CD4-positive, alpha-beta memory T cell (primary cell): ENCODE measurements at places on chromosomes 7 and 10.

- no peak for DNase-seq
Observed at GRCh38 chr7:5574770-5575269, 151.2 kb upstream of the TNRC18 start.

DNA sequence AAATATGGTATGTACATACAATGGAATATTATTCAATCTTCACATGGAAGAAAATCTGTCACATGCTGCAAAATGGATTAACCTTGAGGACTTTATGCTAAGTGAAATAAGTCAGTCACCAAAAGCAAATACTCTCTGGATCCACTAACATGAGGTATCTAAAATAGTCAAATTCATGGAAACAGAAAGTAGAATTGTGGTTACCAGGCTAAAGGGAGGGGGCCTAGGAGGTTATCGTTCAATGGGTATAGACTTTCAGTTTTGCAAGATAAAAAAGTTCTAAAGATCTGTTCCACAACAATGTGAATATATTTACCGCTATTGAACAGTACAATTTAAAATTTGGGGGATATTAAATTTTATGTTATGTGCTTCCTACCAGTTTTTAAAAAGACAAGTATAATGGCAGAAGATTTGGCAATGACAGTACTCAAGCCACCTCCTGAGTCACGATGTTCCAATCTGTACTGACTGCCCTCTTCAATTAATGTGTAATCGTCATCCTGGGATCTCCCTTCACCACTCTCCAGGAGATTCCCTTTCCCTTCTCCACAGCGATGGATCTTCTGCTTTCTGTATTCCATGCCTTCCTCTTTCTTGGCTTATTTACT, 32.3 kb upstream of the IL6 start:
- DNase-seq = no peak

GRCh38 chr7:148962823-148963582, 65.3 kb downstream of the PDIA4 start:
- DNase-seq = peak; percentile 61

DNA sequence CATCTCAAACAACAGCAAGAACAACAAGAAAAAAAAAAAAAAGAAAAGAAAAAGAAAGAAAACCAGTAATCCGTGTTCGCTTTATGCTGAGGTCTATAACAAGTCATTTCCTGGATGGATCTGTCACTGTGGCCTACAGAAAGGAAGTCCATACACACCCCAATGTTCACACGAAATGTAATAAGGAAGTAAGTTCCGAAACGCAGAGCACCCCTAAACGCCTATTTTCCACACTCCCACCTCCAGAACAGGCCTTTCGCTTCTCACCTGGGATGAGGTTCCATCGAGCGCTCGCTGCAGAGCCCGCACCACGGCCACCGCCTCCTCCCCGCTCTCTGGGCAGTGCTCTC, 735 bp downstream of the ZNF394 start:
- peak; percentile 53 for DNase-seq

DNA sequence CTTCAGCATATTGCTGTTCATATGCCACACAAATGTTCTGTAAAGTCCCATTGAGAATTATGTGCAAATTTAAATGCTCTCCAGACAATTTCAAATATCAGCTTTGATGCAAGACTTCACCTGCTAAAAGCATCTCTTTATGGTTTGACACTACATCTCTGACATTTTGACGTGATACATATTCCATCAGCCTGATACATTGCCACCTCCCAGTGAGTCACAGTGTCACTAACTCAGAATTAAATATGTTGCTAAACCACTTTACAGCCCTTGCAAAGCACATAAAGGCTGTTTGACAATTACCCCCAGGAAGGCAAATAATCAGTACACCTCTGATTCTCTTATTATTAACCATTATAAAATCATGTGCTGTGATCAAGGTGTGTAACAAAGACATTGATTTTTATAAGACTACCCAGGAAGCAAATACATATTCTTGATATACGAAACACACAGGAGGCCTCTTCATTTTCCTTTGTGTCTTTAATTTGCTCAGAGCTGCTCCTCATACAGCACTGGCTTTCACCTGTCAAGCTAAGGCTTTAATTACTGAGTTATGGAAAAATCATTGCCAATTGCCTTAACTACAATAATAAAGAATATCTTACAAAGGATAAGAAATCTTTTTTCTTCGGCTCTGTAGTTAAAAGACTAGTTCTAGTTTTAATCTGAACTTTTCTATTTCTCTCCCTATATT, 547.5 kb upstream of the C7orf33 start:
- no peak for DNase-seq

- DNase-seq = no peak
Observed at GRCh38 chr7:153616711-153617325, 435.4 kb upstream of the DPP6 start.

DNA sequence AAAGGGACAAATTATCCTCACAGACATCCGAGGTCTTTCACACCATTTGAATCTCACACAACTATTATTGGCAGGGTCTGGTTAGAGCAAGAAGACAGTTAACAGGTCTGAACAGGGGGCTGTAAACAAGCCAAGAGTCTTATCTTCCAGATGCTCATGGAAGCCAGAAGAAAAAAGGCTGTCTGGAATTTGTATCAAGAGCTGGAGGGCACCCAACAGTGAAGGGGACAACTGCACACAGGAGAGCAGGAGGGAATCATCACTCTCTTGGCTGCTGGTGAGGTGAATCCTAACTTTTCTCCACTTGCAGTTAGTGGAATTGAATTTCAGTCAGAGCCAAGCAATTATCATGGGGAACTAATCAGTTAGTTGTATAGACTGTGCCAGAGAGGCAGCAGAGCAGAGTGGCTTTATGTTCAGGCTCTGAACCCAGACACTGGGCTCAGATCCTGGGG, 880.2 kb upstream of the AUTS2 start:
- no peak for DNase-seq

DNA sequence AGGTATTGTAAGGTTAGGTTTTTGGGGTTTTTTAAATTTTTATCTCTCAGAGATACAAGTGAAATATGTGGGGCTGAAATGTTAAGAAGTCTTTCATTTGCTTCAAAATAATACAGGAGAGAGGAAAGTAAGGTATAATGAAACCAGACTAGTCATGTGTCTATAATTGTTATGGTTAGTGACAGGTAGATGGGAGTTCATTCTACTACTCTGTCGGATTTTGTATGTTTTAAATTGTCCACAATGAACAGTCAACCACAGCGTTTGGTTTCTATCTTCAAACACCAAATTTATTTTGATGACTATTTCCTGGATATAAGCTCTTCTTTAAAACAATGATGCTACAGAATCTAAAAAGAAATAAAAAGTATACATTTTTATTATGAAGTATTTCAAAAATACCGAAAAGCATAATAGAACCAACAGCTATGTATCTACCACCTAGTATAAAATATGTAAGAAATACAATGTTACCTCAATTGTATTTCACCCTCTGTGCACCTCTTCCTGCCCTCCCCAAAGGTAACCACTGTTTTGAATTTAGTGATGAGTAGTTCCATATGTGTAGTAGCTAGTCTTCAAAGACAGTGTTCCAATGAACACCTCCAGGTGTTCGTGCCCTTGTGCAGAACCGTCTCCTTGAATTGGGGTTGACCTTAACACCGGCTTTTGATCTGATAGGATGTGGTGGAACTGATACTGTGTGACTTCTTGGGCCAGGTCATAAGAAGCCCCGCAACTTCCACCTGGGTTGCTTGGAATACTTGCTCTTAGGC, 74.8 kb upstream of the CDK1 start:
- DNase-seq = no peak

DNA sequence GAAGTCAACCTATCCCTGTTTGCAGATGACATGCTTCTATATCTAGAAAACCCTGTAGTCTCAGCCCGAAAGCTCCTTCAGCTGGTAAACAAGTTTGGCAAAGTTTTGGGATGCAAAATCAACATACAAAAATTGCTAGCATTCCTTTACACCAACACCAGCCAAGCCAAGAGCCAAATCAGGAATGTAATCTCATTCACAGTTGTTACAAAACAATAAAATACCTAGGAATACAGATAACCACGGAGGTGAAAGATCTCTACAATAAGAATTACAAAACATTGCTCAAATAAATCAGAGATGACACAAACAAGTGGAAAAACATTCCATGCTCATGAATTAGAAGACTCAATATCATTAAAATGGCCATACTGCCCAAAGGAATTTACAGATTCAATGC, 50.4 kb upstream of the ZNF365 start:
- DNase-seq = no peak

GRCh38 chr7:150417239-150417638, 33.2 kb upstream of the GIMAP8 start:
- no peak for DNase-seq

DNA sequence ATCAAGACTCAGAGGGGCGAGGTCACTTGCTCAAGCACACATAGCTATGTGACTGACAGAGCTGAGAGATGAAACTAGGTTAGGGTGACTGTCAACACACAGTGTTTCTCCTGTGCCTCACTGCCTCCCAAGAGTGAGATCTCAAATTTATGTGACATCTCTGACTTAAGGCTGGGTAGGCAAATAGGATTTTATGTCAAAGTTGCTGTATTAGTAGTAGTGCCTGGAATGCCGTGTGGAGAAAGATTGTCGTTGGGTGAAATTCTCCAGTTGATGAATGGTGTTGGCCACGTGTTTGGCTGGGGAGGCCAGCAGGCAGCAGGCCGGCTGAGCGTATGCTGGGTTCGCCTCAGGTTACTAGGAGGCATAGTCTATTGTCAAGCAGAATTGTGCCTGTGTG, 148.3 kb upstream of the BMPER start:
- no peak for DNase-seq
